T47D (cell line): ENCODE measurements at places on chromosomes 1 and 21.
A peak's percentile ranks its signal among the peaks of the same experiment; 100 is the strongest.

DNA sequence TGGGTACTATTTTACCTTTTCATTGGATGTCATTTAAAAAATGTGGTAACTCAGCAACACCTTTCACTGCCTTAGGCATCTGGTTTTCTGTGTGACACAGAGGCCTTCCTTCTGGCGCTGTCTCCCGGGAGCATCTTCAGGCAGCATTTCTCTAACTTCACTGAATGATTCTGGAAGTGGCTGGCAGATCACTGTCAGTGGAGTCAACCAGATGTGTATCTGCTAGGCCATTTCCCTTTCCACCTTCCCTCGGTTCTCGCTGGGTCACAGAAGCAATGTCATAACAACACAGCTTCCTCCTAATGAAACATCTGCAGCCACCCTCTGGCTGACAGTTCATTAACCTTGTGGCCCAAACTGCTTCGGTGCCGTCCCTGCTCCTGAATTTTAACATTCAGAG, 137.8 kb downstream of the KIF26B start:
- DNase-seq, result no peak

GRCh38 chr21:25183577-25183976, 423.7 kb downstream of the MRPL39 start:
- DNase-seq, result no peak

DNA sequence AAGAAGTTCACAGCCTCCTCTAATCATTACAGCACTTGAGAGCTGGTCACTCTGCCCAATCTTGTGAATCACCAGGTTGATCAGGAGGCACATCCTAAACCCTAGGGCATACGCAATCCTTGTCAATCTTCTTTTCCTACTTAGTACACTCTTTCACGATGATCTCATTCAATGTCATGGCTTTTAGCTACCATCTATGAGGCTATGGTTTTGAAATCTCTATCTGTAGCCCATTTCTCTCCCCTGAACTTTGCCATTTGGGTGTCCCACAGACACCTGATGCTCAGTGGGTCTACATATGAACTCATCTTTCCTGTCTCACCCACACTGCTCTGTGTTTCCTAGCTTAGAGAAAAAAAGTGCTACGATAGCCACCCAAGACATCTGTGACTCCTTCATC, 1.9 kb upstream of the MED18 start:
- DNase-seq, result no peak

DNA sequence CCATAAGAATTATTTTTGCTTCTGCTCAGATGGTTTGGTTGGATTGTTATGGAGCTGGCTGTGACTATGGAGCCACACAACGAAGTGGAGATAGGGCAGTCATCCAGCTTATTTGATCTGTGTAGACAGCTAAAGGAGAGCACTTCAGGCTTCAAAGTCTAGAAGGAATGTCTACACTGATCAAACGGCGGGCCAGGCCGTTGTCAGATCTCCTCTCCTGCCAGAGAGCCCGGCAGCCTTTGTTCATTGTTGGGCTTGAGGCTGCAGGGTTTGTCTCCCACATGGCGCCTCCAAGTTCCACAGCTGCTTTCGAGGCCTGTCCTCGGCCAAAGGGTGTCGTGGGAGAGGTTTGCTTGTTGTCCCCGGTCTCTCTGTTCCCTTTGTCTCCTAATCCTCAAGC, 2.8 kb upstream of the STMN1 start:
- no peak for DNase-seq

DNA sequence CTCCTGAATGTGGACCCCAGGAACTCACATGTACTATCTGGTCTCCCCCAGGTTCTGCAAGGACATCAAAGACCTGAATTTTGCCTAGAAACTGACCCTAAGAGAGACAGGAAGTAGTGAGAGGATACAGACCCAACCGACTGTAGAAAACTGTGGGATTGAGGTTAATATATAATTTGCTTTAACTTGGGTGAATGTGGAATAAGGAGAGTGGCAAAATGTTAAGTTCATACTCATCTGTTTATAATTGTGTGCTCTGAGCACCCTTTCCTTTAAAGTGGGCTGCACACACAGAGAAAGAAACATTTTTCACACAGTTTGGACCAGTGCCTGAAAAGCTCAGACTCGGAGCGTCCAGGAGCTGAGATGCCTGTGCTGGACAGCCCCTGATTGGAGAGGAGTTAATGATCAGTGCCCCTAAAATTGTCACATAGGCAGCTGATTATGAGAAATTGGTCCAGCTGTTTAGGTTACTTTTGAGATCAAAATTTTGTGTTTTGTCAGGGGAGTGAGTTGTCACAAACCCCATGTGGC, 37.2 kb downstream of the ROR1 start:
- no peak for DNase-seq

DNA sequence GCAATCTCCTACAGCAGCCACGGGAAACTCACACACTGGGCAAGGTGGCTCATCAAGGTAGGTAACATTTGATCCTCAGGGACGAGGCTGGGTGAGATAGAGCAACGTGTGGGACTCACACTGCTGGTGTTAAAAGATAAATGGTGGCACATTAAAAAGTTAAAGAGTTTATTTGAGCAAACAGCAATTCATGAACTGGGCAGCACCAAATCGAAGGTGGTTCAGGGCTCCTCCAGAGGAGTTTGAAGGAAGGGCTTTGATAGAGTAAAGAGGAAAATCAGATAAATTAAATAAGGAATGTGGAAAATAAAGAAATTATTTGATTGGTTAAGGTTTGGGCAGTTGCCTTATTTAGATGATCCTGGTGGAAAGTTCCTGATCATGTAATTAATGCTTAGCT, 23.6 kb upstream of the TMEM51 start:
- DNase-seq, result no peak

DNA sequence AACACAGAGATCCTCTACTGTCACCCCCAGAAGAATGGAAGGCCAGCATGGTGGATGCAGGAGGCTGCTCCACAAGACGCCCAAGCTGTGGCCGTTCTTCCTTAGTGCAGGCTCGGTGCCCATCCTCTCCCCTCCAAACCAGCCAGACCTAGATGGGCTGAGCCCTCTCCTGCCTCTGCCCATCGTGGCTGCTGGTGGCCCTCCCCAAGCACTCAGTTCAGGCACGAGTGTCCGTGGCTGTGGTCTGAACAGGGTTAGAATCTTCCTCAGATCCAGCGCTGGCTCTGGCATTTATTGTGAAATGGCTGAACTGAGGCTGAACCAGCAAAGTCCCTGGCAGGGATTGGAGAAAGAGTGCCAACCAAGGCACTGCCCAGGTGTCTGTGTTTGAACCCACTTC, 59.5 kb downstream of the TRIM11 start:
- DNase-seq, result no peak

DNA sequence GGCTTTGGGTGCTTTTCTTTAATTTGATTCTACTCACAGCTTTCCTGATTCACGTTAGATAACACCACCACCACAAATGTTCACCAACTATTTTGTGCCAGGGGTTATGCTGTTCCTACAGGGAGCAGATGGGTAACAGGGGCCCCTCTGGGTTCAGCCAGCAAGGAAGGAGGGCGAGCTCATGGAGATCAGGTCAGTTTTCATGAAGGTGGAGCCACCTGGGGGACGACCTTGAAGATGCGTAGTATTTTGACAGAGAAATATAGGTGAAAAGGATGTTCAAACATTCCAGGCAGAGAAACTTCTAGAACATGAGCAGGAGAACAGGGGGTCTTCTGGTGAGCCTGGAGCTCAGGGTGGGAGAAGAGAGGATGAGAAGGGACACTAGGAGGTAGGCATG, 28.9 kb downstream of the KIAA0040 start:
- no peak for DNase-seq

DNA sequence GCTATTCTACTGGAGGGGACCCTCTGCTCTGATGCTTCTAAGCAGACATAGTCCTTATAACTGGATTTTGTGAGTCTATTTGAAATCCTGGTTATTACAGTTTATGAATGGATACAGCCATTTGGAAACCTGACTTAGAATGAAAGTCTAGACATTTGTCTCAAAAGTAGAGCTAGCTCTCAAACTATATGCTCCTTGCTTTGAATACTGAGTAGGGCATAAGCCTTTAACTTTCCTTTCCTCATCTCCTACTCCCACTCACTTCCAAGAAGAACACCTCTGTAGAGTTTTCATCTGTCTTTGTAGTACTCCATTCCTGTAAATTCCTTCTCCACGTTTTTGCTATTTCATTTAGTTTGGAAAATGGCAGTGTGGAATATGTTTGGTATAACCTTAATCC, 9.0 kb upstream of the ARID1A start:
- no peak for DNase-seq

DNA sequence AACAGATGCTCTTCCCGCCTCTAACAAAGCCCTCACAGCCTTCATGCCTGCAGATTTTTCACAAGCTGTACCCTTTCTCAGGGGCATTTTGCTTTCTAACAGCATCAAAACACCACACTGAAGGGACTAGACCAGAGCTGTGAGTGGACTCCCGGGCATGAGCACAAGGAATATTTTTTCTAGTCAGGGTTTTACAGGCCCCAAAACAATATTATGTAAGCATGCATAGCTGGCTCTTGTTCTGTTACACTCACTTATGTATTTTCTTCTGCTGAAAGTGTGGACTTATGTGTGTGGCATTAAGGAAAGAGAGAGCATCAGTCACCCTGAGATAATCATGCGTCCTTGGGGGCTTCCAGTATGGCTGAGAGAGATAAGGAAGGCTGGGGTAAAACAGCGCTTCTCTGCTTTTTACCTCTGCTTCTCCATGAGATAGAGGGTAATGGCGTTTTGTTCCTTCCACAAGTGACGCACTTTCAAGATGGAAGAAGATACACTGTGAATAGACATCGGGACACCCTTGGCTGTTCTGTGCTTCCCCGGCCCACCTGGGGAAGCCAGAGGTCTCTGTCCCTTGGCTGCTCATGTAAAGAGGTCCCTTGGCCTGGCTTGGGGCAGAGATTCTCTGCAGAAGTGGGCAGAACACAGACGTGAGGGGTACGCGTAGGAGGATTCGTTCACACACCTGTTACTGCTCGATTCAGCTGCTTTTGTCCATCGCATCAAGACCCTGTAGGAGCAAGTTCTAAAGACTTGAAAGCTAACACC, 266.7 kb upstream of the RAB4A start:
- DNase-seq, result no peak

- DNase-seq, result no peak
Observed at GRCh38 chr1:226443033-226443432, 35.1 kb upstream of the PARP1 start.

- DNase-seq, result no peak
Observed at GRCh38 chr1:177044390-177044789, 120.1 kb downstream of the ASTN1 start.

DNA sequence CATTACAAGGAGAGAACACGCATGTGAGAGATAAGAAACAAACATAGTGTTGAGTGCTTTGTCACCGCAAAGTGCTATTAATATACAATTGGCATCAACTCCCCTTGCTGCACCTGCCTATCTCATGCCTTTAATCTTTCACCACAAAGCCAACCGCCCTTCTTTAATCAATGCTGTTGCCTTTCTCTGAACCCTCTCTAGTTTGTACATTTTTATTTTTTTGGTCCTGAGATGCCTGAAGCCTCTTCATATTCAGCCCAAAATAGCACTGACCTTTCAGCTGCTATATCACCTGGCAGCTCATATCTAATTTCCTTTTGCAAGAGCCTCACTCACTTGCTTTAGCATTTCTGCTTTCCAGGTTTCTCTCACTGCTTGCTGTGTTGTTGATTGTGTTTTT, 504.7 kb downstream of the NUF2 start:
- DNase-seq, result no peak

- DNase-seq, result no peak
Observed at GRCh38 chr1:59360170-59360569, 63.3 kb downstream of the FGGY start.

GRCh38 chr1:6331543-6332273, 61.9 kb downstream of the ACOT7 start:
- no peak for DNase-seq

- DNase-seq, result no peak
Observed at GRCh38 chr21:38323721-38324531, 67.1 kb downstream of the KCNJ15 start.

DNA sequence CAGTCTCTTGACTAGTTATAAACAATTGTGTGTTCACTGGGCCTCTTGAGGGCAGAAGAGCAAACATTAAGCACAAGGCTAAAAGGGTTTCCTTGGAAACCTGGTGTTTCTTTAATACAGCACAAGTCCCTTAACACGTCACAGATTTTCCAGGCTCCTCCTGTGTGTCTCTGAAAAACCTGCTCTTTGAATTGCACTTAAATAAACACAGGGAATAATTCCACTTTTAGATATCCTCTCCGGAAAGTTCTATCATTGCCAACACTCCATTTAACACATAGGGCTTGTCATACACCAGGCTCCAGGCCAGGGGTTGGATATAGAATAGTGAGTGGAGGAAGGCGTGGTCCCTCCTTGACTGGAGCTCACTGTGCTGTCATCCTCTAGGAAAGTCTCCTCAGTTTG, 442.6 kb downstream of the DSCAM start:
- peak; percentile 58 for DNase-seq

DNA sequence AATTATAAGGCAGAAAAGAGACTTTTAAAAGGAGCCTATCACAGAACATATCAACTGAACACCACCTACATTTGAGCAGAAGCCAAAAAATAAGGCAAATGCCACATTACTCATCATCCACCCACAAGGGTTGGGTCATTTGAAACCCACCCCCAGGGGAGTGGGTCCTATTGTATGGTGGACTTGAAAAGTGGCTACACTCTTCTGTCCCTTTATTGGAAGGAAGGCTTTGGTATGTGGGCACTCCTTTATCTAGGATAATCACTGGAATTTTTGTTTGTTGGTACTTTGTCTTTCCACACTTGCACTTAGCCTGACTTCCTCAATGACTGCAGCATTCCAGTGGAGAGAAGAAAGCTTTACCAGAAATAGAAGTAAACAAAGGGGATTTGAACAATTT, 157.2 kb upstream of the COL11A1 start:
- DNase-seq, result no peak

GRCh38 chr21:26366781-26367180, 196.2 kb upstream of the APP start:
- DNase-seq, result no peak

GRCh38 chr1:3795453-3796214, 664 bp downstream of the LRRC47 start:
- no peak for DNase-seq

DNA sequence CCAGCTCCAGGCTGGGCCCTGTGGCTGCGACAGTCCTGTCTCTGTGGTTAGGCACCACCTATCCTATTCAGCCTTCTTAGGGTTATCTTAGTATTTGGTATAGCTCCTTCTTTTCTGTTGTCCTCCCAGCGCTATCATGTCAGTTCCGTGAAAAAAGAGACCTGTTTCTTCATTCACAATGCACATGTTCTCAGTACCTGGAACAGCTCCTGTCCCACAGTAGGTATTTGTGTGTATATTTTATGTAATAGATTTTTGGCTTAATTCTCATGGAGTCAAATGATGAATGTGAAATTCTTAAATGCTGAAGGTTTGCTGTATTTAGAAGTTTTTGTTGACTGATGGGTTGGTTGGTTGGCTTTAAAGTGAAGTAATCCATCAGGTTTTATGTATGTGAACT, 279.7 kb downstream of the ST6GALNAC3 start:
- DNase-seq, result no peak

DNA sequence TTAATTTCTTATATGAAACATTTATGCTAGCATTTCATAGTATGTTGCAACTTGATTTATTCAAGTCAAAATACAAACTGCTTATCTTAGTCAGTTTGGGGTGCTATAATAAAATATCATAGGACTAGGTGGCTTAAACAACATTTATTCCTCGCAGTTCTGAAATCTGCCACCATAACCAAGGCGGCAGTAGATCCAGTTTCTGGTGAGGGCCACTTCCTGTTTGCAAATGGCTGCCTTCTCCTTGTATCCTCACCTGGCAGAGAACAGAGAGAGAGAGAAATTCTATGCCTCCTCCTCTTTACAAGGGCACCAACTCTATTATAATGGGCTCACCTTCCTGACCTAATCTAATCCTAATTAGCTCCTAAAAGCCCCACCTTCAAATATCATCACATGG, 76.1 kb upstream of the RGS2 start:
- peak; percentile 30 for DNase-seq

- no peak for DNase-seq
Observed at GRCh38 chr1:34398916-34399275, 222.2 kb downstream of the C1orf94 start.
